ENCODE measurements at places on chromosomes 13 and 19. TPM values are rescaled to one million over a fixed set of nuclear protein-coding genes. Genes with fewer than 3 reads are reported as not detected.

DNA sequence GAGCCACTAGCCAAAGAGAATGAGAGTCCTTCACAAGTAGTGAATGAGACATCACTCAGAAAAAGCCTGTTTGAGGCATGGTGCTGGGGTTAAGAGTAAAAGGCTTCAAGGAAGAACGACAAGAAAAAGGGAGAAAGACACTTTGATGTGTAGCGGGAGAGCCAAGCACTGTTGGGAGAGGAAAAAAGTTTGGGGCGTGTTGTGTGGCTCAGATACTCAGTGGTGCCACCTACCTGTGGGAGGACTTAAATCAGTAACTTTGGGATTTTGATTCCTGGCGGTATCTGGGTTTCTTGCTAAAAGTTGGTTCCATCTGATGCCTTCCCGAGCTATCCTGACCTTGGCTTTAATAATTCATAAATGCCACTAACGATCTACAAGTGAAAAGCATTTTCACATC lies 12.3 kb downstream of the ELSPBP1 start:
- DNase-seq: no peak

DNA sequence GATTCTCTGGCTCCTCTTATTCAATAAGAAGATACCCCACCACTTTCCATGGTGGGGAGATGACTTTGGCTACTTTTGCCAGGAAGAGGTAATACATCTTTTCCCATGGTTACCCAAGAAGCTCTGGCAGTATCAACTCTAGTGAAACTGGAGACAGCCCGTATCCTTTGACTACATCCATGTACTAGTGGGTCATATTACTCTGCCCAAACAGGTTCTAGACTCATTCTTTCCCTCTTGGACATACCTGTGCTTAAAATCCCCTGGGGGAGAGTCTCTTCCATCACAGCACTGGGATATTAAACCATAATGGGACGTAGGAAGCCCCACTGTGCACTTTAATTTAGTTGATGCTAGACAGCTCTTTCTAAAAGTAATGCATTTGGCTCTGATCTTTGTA lies 144.7 kb upstream of the KLF12 start:
- DNase-seq: no peak

- no peak for DNase-seq
These were observed 818 bp upstream of the SLITRK1 start for GRCh38 chr13:83883061-83883523.

DNA sequence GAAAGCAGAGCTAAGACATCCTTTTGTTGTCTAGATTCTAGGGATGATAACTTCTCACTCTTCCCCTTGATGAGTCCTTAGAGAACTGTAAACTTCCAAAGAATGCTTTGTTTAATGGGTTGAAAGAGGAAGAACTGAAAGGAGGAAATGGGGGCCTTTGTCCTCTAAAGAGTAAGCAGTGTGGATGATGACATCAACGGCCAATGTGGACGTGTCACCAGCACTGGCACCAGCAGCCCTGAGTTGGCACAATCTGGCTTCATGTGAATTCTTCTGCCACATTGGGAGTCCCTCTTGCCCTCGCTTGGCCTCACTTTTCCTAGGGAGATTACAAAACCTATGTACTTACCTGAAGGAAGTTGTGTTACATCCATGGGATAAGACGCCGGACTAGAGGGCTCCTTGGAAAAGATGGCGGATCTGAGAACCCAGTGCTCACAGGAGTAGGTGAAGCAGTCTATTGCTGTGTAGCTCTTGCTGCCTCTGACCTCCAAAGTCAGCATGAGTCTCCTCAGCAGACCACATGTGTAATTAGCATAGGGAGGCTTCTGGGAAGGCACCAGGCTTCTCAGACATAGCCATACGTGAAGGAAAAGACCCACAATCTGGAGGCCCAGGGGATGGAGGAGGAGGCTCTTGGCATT lies 62.8 kb downstream of the RGCC start:
- DNase-seq: no peak

DNA sequence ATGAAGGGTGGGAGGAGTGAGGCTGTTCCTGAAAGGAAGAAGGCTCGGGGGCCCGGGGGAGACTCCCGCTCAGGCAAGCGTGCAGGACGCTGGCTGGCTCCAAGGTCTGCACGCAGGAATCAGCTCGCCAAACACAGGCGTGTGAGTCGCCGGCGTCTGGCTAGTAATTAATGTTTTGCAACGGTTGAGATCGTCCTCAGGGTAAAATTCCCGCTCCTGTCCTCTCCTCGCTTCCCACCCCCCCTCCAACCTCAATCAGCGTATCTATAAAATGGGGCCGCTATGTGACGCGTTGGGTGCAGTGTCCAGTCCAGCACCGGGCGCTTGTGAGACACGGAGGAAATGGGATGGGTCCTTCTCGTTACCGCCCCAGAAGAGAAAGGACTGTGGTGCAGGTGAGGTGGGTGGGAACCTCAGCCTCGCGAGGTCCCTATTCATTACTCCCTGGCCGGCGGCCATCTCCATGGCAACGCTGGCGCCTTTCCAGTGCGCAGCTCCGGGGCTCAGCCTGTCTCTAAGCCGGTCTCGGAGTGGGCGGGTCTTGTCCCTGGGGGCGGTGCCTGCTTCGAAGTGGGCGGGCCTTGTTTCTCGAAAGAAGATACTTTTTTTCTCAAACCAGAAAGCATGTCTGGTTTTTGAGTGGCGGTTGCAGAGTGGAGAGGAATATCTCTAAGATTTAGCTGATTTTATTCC lies 6.5 kb upstream of the ZNF579 start:
- no peak for DNase-seq

DNA sequence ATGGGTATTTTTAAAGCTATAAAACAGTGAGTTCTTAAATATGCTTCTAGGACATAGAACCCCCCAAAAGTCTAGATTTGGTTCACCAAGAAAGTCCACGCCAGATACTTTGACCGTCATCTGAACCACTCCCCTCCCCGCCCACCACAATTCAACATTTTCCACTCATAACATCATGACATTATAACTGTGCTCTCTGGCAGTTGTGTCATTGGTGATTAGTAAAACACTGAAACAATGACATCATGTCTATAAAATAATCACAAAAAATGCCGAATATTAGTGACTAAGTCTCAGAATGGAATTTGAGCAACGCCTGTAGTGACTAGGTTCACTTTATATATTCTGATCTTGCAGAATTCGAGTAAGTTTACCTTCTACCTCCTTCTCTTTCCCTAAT lies 732.3 kb downstream of the FGF9 start:
- no peak for DNase-seq

GRCh38 chr13:109152941-109153340 lies 523.5 kb downstream of the MYO16 start:
- no peak for DNase-seq

- DNase-seq: no peak
These were observed 470.8 kb downstream of the PCDH20 start for GRCh38 chr13:60944863-60945262.

Gene PLPPR3
- polyA plus RNA-seq: 0.52 TPM

GRCh38 chr13:76397413-76397812 lies 488.8 kb downstream of the KCTD12 start:
- no peak for DNase-seq

DNA sequence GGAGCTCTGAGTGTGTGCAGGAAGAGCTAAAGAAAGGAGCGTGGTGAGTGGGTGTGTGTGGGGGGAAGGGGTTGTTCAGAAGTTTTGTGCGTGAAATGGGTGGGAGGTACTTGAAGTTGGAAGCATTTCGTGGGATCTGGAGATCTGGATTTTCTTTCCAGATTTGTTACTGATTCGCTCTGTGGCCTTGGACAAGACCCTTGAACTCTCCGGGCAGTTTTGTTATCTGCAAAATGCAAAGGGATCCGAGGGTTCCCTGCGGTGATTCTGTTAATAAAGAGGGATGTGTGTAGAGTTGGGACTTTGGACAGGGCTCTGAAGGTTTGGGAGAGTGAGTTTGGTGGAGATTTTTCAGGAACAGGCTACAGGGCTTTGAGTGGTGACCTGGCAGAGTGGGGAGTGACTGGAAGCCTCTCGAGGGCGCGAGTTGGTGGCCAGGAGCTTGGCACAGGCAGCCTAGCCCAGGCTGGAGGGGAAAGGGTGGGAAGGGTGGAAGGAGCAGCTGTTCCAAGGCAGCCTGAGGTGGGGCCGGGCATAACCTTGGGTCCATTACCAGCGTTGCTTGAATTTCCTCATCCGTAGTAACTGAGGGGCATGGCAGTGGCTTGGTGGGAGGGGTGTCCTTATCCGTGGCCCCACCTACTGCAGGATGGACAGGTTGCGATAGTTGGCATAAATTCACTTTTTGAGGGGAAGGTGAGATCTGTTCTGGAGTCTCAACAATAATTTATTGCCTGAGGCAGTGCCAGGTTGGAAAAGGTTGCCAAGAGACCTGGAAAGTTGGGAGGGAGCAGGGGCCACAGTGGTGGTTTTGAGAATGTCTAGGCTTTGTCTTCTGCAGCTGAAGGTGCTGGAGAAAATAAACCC lies 2.1 kb downstream of the ACTN4 start:
- DNase-seq: no peak

DNA sequence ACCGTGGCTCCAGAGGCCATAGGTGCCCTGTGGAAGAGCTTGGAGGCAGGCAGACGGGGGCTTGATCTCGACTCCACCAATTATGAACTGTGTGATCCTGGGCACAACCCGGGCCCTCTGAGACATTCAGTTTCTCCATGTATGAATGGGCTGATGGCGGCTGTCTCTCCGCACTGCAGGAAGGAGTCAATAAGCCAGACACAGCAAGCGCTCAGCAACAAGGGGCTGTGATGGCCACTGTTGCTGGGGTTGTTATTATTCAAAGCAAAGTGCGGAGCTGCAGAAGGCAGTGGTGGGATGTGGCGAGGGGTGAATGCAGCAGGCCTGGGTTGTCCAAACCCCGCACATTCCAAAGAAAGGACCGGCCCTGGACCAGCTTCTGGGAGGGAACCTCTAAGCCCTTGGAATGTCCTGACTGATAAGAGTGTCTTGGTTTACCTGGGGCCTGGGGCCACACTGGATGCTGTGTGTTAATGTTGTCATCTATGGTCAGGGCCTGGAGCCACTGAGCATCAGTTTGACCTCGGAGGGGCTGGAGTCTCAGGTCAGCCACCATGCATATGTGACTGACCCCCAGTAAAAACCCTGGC lies 8.3 kb downstream of the TMEM143 start:
- DNase-seq: no peak

GRCh38 chr13:33176526-33176925 lies 109.0 kb downstream of the STARD13 start:
- DNase-seq: no peak

Gene IL11
- 0.40 TPM for polyA plus RNA-seq

GRCh38 chr13:101393140-101393539 lies 23.2 kb downstream of the NALCN start:
- no peak for DNase-seq

GRCh38 chr13:21344662-21345176 lies 114.4 kb downstream of the ZDHHC20 start:
- no peak for DNase-seq

DNA sequence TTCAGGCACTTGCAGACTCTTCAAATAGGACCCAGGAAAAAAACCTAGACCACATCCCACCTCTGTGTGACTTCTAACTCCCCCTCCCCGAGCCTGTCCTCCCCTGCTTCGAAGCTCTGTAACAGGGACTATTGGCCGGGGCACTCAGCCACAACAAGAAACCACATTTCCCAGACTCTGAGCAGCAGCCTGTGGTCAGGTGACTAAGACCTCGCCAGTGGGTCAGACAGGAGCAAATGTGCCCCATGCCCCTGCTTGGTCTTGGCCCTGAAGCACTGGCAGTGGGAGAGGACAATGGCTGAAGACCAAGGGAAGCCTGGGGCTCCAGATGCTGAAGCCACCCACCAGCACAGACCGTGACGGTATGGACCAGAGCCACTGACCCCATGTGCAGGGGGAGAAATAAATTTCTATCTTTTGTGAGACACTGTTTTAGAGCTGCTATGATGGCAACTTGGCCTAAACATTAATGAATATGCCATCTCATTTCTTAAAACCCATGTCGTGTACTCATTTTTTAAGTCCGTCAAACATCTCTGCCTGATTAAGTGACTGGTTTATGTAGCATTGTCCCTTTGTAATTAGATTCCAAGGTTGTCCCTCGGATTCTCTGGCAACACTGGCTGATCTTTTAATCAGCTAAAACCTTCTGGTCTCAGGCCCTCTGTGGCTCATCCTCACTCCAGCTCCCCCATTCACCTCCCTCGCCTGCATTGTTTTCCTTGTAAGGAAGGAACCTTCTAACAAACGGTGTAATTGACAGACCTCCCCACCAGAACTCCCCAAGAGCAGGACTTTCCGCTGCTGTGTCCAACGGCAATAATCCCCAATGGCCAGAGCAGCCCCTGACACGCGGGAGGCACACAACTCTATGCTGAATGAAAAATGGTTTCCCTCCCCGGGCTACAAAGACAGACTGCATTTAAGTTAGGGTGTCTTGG lies 98.4 kb downstream of the STK24 start:
- no peak for DNase-seq

DNA sequence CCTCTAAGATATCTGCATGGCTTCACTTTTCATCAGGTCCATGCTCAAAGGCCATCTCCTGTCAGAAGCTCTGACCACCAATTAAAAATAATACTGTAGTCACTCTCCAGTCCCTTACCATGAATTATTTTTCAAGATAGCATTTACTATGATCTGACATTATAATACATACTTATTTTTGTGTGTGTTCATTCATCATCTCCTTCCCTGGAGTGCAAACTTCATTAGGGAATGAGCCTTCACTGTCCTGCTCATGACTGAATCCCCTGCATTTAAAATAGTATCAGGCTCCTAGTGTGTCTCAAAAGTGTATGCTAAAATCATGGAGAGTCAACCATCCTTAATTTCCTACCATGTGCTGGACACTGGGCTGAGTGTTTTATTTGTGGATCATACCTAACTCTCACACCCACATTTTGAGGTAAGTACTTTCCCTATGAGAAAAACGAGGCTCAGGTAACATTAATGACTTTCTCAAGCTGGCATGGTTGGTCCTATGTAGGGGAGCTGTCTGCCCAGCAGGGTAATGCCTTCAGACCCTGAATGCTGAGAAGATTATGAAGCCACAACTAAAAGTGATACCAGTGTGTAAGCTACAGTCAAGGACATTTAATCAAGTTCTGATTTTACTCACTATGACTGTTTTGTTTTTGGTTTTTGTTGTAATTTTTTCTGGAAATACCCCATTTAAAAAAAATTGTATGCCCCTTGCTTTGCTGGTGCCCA lies 16.3 kb downstream of the PLA2G4C start:
- DNase-seq: no peak

- no peak for DNase-seq
These were observed 5.5 kb upstream of the TYROBP start for GRCh38 chr19:35913589-35913988.

GRCh38 chr19:30077851-30078355 lies 135.9 kb downstream of the URI1 start:
- no peak for DNase-seq

- no peak for DNase-seq
These were observed 475.8 kb downstream of the FOXO1 start for GRCh38 chr13:40190641-40191100.

DNA sequence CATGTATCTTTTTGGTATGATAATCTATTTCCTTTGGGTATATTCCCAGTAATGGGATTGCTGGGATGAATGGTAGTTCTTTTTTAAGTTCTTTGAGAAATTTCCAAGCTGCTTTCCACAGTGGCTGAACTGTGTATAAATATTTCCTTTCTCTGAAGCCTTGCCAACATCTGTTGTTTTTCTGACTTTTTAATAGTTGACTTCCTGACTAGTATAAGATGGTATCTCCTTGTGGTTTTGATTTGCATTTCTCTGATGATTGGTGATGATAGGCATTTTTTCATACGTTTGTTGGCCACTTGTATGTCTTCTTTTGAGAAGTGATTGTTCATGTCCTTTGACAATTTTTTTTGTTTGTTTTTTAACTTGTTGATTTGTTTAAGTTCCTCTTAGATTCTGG lies 61.6 kb upstream of the PCDH17 start:
- no peak for DNase-seq

Data from forelimb muscle (tissue), 1 donor.